ENCODE measurements at places on chromosomes 6 and 20. TPM values are rescaled to one million over a fixed set of nuclear protein-coding genes. Genes with fewer than 3 reads are reported as not detected.
A peak's percentile ranks its signal among the peaks of the same experiment; 100 is the strongest.

DNA sequence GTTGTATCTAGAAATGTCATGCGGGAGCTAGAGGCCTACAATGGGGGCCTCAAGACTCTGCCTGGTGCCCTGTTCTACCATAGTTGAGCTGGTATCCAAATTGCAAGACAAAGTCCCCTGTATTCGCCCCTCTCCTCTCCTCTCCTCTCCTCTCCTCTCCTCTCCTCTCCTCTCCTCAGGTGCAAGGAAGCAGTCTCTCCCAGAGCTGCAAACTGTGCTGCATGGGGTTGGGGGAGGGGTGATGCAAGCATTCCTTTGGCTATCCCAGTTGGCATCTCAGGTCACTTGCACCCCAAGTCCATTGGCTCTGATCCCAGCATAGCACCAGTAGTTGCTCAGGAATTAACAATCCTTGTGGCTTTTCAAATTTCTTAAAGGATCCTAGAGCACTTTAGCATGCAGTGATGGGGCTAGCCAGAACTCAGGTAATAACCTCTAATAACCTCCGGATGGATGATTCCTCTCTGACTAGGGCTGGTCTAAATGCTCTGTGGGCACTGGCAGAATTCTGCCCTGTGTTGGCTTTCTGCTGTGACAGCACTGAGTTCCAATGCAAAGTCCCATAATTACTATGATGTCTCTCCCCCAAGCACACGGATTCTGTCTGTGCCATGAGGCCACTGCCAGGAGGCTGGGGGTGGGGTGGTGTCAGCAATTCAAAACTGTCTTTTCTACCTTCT, 35.3 kb downstream of the TAF11 start:
- DNase-seq, result no peak

The CPNE5 gene
- 0.54 TPM for total RNA-seq

DNA sequence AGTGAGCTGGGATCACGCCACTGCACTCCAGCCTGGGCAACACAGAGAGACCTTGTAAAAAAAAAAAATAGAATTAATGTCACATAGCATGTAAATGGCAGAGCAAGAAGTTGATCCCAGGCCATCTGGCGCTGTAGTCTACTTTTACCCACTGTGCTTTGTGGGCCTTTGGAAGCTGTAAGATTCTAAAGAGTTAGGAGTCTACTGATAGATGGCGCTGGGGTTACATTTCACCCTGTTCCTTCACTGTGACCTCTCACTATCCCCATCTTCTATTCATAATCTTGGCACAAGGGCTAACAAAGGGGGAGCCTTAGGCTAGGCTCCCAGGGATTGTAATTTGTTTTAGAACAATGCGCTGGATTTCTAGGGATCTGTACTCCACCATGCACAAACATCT, 24.4 kb downstream of the SIRPD start:
- no peak for DNase-seq

The SS18L1 gene
- total RNA-seq, result 30.0 TPM

- DNase-seq, result no peak
These were observed 22.2 kb upstream of the TXLNB start for GRCh38 chr6:139313784-139314545.

The CALHM6 gene
- total RNA-seq, result 4.6 TPM

GRCh38 chr6:124819346-124819745, 142.9 kb upstream of the RNF217 start:
- no peak for DNase-seq

- no peak for DNase-seq
These were observed 88.3 kb downstream of the SH3BGRL2 start for GRCh38 chr6:79719248-79719960.

GRCh38 chr6:160795721-160796120, 93.7 kb downstream of the PLG start:
- DNase-seq, result no peak

DNA sequence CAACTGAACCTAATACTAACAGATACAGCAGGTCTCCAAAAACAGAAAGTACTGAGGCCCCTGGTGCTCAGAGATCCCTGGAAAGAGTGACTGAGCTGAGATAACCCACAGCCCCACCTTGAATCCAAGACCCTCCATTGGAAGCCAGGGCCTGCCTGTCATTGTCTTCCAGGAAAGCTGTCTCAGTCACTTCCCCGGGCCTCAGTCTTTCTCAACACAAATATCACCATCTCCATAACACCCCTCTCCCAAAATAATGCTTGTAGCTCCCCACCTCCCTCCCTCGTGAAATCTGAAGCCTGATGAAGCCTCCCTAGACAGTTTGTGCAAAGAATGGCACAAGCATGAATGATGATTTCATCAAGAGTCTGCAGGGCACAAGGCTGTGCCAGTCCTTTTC, 138.2 kb upstream of the LRFN2 start:
- no peak for DNase-seq

DNA sequence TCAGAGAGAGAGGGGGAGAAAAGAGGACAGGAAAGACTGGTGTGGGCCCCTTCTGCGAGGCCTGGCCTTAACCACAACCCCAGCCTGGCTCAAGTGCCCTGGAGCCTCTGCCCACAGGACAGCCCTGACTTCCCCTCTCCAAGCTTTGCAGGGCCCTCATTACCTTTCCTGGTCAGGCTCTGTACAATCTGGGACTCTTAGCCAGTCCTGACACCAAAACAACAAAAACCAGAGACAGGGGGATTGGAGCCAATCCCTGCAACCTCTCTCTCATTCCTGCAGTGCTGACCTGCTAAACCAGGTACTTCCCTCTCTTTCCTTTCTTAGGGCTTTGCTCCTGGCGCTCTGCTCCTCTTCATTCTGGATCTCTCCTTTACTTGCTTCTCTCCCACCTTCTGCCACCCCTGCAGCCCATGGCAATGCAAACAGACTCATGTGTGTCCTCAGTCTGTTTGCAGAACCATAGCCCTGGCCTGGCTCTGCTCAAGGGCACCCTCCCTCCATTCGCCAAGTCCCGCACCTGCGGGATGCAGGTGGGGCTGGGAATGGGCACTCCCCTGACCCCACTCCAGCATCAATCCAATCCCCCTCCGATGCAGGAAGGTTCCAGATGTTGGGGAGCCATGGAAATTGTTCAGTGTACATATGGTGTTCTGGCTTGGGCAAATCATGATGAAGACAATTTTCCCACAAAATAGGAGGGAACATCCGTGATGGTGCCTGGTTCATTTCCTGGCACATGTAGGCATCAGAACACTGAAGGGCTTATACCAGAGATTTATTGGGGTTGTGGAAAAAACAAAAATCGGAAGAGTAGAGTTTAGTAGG, 38.1 kb downstream of the RPP40 start:
- no peak for DNase-seq

- no peak for DNase-seq
These were observed 57.5 kb downstream of the FOXC1 start for GRCh38 chr6:1667012-1667804.

The VSX1 gene
- total RNA-seq, result 4.2 TPM

DNA sequence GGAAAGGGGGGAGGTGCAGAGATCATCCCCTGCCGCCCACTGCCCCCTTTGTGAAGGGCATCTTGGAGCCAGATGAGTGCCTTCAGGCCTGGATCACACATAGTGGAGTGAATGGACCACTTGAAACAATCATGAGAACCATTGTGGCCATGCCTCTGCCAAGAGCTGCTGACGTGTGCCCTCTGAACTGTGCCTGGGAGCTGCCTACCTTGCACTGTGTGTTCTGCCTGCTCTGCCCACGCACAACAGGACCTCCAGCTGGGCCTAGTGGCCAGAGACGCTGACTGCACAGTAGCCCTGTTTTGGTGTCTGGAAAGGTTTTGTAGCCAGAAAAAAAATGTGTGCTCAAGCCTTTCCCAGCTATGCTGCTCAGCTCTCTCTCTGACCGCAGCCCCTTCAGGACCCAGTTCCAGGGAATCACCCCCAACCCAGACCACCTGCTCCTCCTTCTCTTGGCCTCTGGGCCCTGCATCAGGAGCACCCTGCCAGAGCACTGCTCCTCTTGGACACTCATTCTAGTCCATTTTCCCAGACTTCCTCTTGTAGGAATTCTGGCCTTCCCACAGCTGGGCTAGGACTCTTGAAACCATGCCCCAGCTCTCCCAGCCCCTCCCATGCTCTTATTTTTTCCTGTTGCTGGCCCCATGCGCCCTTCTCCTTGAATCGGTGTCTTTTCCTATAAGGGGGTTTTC, 1.6 kb upstream of the ADIG start:
- no peak for DNase-seq

The RAB44 gene
- not detected for total RNA-seq

The FABP7 gene
- total RNA-seq, result 256 TPM

The KIAA0408 gene
- 40.7 TPM for total RNA-seq

- DNase-seq, result no peak
These were observed 148.5 kb upstream of the PDE7B start for GRCh38 chr6:135703007-135703406.

- no peak for DNase-seq
These were observed 6.6 kb downstream of the ZNF335 start for GRCh38 chr20:45965169-45966002.

GRCh38 chr6:63787021-63787420, 151.4 kb downstream of the PHF3 start:
- no peak for DNase-seq

GRCh38 chr6:582370-582769, 74.5 kb downstream of the HUS1B start:
- no peak for DNase-seq

The MEP1A gene
- total RNA-seq, result not detected

DNA sequence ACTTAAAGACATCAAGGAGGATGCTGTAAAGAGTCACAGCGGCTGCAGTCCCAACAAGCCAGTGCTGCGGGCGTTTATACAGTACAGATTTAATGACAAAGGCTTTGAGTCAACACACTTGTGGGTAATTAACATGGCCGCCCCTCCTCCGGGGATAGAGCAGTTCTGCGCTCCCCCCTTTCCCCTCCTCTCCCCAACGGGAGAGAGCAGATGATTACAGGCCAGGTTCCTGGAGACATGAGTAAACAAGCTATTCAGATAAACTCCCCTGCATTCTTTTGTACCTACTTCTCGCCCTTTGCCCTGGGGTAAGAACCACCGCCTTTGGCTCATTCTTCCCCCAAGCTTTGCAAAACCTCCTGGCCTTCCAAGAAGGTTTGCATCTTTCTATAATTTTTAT, 23.6 kb upstream of the FABP7 start:
- DNase-seq, result no peak

DNA sequence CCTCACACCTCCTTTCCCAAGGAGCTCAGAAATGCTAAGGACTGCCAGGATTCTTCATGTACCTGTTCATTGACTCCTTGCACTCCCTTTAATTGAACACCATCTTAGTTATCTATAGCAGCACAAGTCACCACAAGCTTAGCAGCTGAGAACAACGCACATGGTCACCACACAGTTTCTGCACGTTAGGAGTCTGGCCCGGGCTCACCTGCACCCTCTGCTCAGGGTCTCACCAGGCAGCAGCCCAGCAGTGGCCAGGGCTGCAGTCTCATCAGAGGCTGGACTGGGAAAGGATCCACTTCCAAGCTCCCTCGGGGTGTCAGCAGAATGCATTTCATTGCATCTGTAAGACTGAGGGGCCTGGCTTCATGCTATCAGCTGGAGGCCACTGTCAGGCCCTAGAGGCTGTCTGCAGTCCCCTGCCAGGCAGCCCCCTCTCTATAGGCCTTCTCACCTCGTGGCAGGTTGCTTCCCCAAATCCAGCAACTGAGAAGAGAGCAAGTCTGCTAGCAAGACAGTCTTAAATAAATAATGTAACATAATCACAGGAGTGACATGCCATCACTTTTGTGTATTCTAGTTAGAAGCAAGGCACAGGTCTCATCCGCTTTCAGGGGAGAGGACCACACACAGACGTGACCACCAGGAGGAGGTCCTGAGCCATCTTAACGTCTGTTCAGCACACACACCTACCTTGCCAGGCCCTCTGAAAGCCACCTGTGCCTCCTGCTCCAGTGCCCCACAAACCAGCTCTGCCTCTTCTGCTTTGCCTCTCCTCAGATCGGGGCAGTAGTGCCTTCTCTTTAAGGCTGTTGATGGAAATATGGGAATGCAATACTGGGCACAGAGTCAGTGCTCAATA, 165.2 kb upstream of the CST7 start:
- no peak for DNase-seq

GRCh38 chr6:166626177-166627032, 646 bp downstream of the RPS6KA2 start:
- DNase-seq, result peak; percentile 21

DNA sequence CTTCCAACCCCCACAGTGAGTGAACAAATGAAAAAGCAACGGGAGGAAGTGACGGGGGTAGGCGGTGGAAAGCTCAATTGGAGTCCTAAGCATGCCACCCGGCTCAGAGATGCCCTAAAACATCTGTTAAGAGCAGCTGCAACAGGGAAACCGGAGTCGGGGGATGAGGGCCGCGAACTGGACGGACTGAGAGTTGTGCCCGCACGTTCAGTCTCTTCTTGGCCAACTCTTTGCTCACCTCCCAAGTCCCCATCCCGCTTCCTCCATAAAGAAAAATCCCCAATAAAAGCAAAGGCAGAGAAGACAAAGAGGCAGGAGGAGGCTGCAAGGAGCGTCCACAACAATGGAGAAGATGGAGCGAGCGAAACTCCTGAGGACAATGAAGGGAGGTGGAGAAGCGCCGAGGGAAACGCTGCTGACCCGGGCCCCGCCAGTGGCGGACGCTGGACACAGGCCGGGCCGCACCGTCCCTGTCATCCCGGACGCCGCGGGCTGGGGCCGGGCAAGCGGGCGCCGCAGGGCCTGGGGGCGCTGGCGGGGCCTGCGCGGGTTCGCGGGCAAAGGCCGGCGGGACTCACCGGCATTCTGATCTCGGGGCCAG, 600 bp downstream of the SEC63 start:
- peak; percentile 18 for DNase-seq

The EYA4 gene
- 0.86 TPM for total RNA-seq

- no peak for DNase-seq
These were observed 8.0 kb downstream of the SERPINB9 start for GRCh38 chr6:2895072-2895471.

- DNase-seq, result peak; percentile 14
These were observed 23.5 kb downstream of the CEP250 start for GRCh38 chr20:35478804-35479472.

GRCh38 chr6:20137240-20137639, 75.0 kb downstream of the MBOAT1 start:
- no peak for DNase-seq

The UNC5CL gene
- 1.6 TPM for total RNA-seq

- DNase-seq, result no peak
These were observed 400.2 kb downstream of the HACE1 start for GRCh38 chr6:104459543-104459942.

The IL17A gene
- not detected for total RNA-seq

Measured in neural crest cell (in vitro differentiated cells).